Activated gamma-delta T cell (primary cell): ENCODE measurements at places on chromosomes 4 and X.

DNA sequence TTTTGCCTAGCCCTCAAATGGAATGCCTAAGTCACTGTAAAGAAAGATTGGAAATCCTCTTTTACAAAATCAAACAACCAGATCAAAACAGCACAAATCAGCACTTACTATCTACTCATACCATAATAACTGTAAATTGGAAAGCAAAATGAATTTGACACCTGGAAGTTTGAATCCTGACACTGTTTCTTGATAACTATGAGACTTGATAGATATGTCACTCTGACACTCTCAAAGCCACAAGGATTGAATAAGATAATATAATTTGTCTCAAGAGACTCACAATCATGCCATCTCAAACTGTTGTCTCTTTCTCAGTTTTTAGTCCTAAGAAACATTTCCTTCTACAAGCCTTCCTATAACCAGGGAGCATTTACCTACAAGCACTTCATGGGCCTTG is 302.6 kb upstream of the DIAPH2 start:
- DNase-seq, result no peak

GRCh38 chr4:98290511-98290910 is 29.3 kb downstream of the RAP1GDS1 start:
- DNase-seq, result no peak

DNA sequence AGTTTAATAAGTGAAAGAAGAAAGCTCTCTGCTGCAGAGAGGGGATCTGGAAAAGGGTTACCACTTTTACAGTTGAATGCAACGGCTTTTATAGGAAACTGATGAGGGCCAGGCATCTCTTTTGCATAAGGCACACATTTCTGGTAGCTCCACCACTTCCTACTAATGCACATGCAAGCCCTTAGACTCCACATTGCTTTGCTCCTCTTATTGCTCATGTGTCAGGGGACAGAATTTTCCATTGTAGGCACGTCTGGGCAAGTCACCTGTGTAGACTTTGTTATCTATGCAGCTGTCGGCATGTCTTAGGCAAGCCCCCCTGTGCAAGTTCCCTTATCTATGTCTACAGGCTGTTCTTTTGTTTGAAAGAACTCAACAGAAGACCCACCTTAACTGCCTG is 294.6 kb upstream of the STS start:
- DNase-seq, result no peak

DNA sequence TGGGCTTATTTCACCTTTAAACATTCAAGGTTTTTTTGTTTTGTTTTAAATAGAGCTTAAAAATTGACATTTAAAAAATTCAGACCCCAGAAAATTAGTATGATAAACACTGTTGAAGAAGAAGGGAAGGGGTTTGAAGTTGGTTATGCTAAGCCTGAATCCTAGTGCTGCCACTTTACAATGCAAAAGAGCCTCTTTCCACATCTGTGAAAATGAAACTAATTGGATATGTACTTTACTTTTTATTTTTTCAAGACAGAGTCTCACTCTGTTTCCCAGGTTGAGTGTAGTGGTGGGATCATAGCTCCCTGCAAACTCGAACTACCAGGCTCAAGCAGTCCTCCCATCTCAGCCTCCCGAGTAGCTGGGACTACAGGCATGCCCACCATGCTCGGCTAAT is 41.8 kb downstream of the FIP1L1 start:
- DNase-seq, result no peak

DNA sequence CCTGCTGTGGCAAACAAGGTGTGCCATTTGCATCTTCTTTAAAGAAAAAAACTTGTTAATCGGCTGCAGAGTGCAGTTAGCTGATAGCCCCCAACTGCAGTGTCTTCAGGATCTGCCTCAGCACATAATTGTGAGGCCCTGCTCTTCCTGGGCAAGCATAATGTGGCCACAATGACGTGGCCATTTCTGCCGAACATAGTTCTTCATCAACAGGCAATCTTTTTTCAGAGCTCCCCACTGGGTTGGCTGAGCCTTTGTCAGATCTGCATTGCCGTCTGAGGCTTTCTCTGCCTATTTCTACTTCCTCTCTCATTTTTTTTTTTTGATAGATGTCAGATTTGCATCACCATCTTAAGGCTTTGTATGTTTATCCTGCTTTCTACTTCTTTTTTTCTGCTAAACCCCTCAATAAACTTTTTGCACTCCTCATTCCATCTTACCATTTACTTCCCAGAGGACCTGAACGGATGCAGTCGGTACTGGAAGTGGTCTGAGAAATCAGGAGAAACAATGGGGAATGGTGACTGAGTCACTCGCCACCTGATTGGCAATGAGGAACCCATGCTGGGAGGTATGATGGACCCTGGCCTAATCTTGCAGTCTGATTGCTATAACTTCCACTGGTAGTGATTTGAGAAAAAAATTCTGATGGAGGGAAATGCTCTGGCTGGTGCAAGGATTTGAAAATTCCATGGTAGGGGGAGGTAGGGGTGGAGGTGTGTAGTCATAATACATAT is 21.2 kb upstream of the TAB3 start:
- no peak for DNase-seq

DNA sequence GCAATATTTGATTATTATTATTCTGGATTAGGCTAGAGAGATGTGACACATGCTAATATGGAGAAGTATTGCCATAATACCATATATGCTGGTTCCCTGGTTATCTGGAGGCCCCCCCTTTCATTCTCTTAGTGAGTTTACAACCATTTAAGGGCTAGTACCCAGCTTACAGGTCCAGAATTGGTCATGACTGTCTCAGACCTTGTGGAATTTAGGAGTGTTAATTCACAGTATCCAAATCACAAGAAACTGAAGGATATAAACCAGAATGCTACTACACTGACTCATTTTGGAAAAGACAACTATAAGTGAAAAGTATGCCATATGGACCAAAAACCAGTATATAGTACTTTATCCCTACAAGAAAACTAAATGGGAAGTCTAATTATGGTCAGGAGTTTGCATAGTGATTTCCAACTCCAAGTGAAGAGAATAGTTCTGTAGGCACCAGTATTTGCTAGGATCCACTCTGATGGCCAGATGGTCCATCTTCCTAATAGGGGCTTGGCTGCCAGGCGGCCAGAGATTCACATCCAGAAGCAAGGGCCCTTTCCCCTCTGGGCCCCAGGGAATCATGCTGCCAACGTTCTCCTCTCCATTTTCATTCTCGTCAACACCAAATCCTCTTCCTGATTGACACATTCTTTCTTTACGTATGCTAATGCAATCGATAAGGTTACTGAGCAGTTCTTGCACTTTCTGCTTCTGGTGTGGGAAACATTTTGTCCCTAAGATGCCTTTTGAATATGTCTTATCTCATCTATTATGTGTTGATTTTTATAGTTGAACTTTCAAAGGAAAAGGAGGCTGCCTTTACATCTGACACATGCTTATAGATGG is 123.6 kb downstream of the SHROOM3 start:
- no peak for DNase-seq

GRCh38 chr4:74930162-74930561 is 2.8 kb upstream of the PARM1 start:
- no peak for DNase-seq

DNA sequence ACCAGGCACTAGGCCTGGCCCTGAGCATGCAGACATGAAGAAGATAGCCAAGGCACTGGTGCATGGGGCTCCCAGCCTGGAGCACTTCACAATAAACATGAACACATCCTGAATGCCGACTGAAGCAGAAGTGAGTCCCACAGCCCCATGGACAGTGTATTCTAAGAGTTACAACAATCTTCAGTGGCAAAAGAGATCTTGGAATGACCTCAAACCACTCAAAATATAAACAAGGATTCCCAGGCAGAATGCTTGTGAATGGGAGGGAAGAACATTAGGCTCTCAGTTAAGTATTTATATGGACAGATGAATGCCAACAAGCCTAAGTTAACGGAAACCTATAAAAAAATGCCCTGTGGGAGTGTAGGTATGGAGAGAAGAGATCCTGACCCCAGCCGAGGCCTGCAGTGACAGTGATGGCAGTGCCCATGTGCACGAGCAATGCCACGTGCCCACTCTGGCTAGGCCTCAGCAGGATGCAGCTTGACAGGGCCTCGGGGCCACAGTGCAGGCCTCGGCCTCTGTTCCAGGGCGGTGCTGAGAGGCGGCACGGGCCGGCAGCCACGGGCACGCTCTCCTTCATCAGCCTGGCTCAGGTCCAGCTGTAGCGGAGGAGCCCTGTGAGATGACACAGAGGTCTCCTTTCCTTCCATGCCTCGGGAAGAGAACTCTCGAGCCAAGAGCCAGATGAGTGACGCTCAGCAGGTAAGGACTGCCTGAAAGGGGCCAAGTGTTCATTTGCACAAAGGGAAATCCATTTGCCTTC is 49.2 kb downstream of the IRF2 start:
- no peak for DNase-seq
